ENCODE measurements at places on chromosomes 6 and 20. TPM values are rescaled to one million over a fixed set of nuclear protein-coding genes. Genes with fewer than 3 reads are reported as not detected.

DNA sequence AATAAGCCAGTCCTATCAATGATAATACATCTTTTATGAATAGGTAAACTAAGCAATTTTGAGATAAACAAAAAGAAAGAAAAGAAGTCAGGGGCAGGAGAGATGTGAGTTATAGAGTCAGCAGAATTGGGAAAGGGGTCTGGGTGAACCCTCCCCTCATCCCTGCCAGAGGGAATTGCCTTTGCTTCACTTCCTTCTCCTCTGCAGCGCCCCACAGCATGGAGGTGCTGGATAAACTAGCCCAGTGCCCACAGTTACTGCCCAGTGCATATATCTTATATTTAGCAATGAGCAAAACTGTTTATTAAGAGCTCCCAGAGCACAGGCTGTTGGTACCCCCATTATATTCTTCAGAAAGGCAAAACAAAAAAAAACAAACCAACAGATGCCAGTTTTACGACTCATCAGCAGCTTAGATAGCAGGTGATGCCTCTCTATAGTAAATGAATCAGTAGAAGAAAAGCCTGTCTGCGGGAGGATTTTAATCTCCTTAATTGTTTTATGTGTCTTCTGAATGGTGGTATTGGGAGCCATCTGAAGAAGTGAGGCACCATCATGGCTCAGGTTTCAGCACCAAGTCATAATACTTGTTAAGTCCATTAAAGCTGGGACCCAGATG, 419.2 kb downstream of the EPM2A start:
- no peaks in the 10 kb centered on the region for H3K4me1 ChIP-seq
- no peak overlapping the region for H3K4me3 ChIP-seq
- no peak overlapping the region for H3K27ac ChIP-seq
- no peaks in the 10 kb centered on the region for H3K36me3 ChIP-seq
- no peaks in the 10 kb centered on the region for H3K27me3 ChIP-seq

DNA sequence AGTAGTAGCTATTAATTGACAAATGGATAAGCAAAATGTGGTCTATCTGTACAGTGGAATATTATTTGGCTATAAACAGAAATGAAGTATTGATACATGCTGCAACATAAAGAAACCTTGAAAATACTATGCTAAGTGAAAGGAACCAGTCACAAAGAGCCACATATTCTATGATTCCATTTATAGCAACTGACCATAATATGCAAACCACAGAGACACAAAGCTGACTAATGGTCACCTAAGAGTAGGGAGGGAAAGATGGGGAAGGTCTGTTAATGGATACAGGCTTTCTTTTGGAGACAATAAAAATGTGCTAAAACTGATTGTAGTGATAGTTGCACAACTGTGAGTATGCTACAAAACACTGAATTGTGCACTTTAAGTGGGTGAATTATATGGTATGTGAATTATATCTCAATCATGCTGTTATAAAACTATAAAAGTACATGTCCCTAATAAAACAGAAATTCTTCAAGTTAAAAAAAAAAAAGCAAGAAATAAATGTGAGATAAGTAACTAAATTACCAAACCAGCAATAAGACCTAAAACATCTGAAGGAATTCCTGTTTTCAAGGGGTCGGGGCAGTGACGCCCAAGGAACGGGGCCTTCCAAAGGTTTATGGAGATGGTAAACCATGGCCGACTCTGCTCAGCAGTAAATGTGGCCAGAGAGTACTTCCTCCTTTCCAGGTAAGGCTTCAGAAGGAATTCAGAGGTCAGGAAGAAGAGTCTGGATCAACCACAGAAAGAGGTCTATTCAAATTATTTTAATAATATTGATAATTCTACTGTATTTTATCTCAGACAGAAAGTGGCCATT, 75.4 kb downstream of the ARHGAP18 start:
- DNase-seq: no peak
- no peaks in the 10 kb centered on the region for H3K4me1 ChIP-seq
- no peak overlapping the region for H3K27ac ChIP-seq
- H3K27me3 ChIP-seq: no peaks in the 10 kb centered on the region
- peaks cover 4% of the 10 kb centered on the region for H3K36me3 ChIP-seq

- H3K27me3 ChIP-seq: no peaks in the 10 kb centered on the region
- no peaks in the 10 kb centered on the region for H3K36me3 ChIP-seq
- no peak overlapping the region for H3K4me3 ChIP-seq
These were observed 70.0 kb upstream of the TBXT start for GRCh38 chr6:166237617-166238016.

- no peak overlapping the region for H3K27ac ChIP-seq
- no peak overlapping the region for H3K4me3 ChIP-seq
- no peaks in the 10 kb centered on the region for H3K4me1 ChIP-seq
- DNase-seq: no peak
These were observed 110.0 kb upstream of the EYS start for GRCh38 chr6:65816991-65817390.

GRCh38 chr20:50019466-50020256, 36.9 kb downstream of the SNAI1 start:
- H3K27ac ChIP-seq: no peak overlapping the region
- no peak for DNase-seq
- H3K36me3 ChIP-seq: no peaks in the 10 kb centered on the region
- no peak overlapping the region for H3K4me3 ChIP-seq

DNA sequence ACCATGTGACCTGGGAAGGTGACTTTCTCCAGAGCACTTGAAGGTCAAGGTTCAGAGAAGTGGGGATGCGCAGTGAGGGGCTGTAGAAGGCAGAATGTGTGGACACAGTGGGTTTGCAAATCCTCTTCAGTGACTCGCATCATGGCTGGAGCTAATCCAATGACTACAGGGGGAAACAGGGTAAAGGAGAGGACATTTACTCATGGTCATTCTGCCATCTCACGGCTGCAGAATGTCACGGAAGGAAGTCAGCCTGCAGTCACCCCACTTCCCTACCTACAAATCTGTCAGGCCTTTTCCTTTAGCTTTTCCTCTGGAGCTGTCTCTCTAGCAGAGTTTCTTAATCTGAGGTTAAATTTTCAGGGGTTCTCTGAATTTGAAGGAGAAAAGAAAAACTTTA, 337.6 kb downstream of the CDC5L start:
- no peak for DNase-seq
- no peaks in the 10 kb centered on the region for H3K36me3 ChIP-seq
- H3K4me3 ChIP-seq: no peak overlapping the region
- no peaks in the 10 kb centered on the region for H3K27me3 ChIP-seq
- 0 out of 2 replicates have a peak, but pooled peaks cover 4% of the 10 kb centered on the region for H3K4me1 ChIP-seq

GRCh38 chr20:8616792-8617191, 452.1 kb upstream of the PLCB4 start:
- no peak overlapping the region for H3K27ac ChIP-seq
- H3K36me3 ChIP-seq: no peaks in the 10 kb centered on the region

DNA sequence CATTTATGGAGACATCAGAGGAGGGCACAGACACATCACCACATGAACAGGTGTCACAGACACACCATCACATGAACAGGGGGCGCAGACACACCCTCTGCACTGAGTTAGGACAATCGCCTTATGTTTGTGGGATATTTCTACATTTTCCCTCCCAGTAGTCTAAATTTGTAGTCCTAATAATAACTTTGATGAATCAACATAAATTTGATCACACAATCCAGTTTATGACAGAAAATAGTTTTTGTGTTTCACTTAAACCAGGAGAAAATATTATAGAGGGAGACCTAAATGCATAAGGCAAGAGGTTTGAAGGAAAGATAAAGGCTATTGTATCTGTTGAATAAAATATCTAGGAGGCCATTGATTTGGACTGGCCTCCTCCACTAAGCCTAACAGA, 195.7 kb downstream of the GPX5 start:
- no peaks in the 10 kb centered on the region for H3K36me3 ChIP-seq
- DNase-seq: no peak
- no peaks in the 10 kb centered on the region for H3K27me3 ChIP-seq
- no peak overlapping the region for H3K27ac ChIP-seq
- no peaks in the 10 kb centered on the region for H3K4me1 ChIP-seq

DNA sequence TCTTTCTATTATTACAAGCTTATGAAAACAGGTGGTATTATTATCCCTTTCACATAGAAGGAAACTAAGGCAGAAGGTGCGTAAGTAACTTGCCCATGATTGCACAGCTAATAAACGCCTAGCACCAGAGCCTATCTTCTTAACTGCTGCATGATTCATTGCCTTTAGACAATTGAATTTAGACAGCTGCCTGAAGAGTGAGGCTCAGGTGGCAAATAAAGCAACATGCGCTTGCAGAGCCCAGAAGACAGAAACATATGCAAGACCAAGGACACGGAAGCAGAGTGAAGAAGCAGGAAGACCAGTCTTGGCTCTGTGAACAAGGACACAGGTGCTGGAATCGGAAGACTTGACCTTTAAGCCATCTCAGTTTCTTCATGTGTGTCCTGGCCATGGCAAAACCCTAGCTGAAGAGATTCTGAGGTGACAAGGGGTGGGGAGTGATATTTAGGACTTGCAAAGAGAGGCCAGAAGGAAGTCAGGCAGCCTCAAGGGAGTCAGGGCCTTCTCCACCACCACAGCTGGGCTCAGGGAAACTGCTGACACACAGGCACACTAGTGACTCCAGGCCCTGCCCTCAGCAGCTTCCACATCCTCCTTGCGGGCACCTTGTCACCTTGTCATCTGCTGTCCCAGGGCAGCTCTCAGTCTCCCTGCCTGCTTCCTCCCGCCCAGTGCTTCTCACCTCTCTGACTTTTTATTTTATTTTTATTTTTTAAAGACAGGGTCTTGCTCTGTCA, 91.7 kb upstream of the SLC22A16 start:
- no peaks in the 10 kb centered on the region for H3K4me1 ChIP-seq
- no peak for DNase-seq
- no peak overlapping the region for H3K4me3 ChIP-seq
- H3K36me3 ChIP-seq: no peaks in the 10 kb centered on the region

DNA sequence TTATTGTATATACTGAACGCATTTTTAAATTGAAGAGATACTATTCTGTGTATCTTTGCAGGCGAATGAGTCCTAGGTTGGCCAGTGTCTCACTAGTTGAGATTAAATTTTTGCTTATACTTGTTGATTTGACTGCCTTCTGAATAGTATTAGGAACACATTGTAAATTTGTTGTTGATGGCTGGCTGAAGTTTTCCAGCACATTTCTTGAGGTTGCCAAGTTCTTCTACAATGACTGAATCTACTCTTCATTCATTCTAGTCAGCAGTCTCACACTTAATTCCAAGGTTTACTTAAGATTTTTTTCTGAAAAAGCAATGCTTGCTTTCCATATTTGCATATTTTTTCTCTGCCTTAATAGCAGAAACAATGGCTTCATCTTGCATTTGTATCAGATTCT, 151.7 kb downstream of the ZFAND3 start:
- DNase-seq: no peak
- H3K4me1 ChIP-seq: no peaks in the 10 kb centered on the region
- no peaks in the 10 kb centered on the region for H3K27me3 ChIP-seq
- H3K27ac ChIP-seq: no peak overlapping the region
- H3K4me3 ChIP-seq: no peak overlapping the region
- H3K36me3 ChIP-seq: peaks cover 21% of the 10 kb centered on the region

Gene IL22RA2
- not detected for total RNA-seq

Gene OGFR
- total RNA-seq: 33.1 TPM

Gene C6orf58
- total RNA-seq: not detected

Gene TMEM217
- total RNA-seq: 1.1 TPM

Gene COL11A2
- total RNA-seq: 2.0 TPM

All from H9 (cell line).